Dermis microvascular lymphatic vessel endothelial cell (primary cell): ENCODE measurements at places on chromosomes 5 and 9.

DNA sequence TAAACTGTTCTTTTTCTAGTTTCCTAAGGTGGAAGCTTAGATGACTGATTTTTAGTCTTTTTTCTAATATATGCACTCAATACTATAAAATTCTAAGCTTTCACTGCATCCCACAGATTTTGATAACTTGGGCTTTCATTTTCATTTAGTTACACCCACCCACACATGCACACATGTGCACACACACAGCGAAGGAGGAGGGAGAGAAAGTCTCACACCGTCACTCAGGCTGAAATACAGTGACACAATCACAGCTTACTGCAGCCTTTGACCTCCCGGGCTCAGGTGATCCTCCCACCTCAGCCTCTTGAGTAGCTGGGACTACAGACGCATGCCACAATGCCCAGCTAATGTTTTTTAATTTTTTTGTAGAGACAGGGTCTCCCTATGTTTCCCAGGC lies 96.5 kb downstream of the SMIM23 start:
- DNase-seq = no peak

DNA sequence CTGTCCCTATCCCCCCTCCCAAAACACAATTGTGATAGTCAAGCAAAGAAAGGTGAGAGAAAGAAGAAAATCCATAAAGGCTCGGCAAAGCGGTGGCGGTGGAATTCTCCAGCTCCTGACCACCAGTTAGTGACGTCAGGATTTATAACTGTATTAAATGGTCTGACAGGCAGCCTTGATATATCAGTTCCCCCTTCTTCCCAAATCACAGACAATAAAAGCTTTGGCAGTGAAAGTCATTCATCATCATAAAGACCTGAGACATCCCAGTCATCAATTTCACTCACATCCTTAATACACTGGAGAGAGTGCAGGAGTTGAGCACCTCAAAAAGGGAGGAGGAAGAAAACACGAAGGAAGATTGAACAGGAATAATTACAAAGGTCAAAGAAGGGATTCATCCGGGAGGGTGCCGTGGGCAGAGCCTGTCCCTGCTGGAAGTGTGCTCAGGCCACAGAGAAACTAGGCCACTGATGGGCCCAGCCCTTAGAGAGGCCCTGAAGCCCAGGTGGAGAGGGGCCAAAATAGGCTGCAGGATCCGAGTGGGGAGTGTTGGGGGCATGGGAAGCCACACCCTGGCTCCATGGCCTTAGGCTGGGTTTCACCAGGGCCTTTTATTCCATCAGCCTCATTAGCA lies 131.9 kb downstream of the PAX5 start:
- DNase-seq = no peak

DNA sequence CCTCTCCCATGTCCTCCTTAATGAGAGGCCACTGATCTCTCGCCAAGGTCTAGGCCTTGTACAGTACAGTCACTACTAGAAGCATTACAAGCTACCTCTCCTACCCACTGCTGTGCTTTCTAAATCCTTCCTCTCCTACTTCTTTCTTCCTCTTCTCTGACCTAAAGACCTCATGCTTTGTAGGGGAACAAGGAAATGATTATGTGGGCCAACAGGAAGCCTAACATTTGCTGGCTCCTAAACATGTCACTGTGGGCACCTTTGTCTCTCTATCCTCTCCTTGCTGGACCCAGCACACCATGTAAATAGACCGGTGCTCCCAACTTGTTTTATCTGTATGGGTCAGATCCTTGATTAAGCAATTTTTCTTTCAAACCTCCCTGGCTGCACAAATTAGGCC lies 16.7 kb downstream of the SLC28A3 start:
- DNase-seq = no peak

GRCh38 chr5:169999621-170000020 lies 19.3 kb upstream of the INSYN2B start:
- no peak for DNase-seq

- DNase-seq = no peak
Observed at GRCh38 chr9:28668158-28668557, 1094.9 kb upstream of the C9orf72 start.

DNA sequence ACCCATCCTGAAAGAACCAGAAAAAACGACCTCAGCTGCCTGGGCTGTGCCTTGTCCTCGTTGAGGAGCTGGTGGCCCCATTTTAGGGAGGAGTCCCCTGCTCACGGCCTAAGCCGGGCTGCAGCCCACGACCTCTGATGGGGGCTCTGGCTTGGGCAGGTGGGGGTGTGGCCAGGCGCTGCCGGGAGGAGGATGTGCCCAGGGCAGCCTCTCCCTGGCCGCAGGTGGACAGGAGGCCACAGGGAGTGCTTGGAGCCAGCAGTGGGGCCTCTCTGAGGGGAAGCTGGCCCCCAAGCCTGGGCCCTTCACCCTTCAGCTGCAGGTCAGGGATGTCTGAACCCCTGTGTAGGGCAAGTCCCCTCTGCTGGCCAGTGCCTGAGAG lies 2.5 kb downstream of the DIPK1B start:
- DNase-seq = no peak

DNA sequence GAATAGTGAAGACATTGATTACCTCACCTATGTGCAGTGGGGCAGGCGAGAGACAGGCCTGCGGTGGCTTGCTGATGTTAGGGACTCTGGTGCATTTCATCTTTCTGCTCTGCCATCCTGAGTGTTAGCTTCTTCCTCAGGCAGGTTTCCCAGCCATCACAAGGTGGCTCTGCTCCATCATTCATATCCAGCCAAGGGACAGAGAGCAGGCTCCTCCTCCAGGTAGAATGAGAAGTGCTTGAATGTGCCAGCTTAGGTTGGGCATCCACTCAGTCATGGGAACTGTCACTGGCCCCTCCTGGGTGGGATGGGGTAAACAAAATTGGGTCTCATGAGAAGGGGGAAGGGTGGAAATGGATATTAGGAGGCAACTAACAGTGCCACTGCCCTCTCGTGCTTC lies 24.8 kb downstream of the GPR107 start:
- DNase-seq = no peak

- no peak for DNase-seq
Observed at GRCh38 chr9:136441191-136441680, 1.6 kb upstream of the INPP5E start.

- no peak for DNase-seq
Observed at GRCh38 chr9:116141864-116142561, 11.6 kb upstream of the PAPPA start.

DNA sequence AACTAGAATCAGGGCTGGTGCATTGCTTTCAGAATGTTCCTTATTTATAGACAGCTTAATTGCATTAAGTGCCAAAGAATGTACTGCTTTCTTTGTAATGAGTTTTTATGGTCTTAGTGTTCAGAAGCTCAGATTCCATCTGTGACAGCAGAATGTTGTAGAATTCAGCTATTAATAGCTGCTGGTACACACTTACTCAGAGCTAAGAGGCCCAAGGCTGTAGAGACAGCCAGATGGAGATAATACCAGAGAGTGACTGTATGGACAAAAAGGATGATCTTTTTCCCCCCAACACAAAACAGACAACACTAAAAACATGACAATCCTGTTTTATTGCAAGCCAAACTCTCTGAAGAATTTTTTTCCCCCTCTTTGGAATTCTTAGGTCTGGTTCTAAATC lies 50.2 kb downstream of the PPP2R2B start:
- DNase-seq = no peak

- no peak for DNase-seq
Observed at GRCh38 chr5:179319741-179320281, 25.4 kb downstream of the ADAMTS2 start.

DNA sequence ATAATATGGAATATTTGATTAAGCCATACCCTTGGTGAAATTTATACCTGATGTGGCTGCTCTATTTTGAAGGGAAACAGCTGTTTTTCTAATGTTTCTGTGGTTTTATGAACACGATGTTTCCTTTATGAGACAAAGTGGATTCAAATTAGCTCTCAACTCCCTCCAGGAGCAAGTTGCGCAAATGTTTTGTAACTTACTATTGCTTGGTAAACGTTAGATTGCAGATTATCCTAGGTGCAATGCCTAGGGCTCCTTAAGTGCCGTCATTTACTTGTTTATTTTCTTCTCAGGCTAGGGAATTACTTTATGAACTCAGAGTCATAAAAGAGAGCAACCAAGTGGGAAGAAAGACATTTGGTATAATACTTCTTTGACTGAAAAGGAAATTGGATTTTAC lies 763.1 kb downstream of the TAF11L14 start:
- no peak for DNase-seq

DNA sequence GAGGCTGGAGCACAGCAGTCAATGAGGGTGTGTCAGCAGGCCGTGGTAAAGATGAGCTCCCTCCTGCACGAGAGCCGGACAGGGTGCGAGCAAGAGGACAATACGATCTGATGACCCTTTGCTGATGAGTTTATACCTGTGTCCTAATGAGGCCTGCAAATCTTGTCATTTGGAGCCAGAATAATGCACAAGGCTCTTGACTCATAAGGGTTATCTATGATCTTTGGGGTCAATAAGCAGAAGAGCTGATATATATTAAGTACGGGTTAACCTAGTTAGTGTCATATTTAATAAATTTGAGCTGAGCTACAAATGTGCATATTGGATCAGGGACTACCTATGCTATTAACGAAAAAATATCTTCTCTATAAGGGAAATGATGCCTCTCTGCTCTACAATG lies 46.9 kb downstream of the CTNND2 start:
- no peak for DNase-seq

- DNase-seq = no peak
Observed at GRCh38 chr5:134411228-134411545, 494 bp downstream of the CDKN2AIPNL start.
